Substantia nigra (tissue), 51 donors: ENCODE measurements at places on chromosomes 4 and X.

DNA sequence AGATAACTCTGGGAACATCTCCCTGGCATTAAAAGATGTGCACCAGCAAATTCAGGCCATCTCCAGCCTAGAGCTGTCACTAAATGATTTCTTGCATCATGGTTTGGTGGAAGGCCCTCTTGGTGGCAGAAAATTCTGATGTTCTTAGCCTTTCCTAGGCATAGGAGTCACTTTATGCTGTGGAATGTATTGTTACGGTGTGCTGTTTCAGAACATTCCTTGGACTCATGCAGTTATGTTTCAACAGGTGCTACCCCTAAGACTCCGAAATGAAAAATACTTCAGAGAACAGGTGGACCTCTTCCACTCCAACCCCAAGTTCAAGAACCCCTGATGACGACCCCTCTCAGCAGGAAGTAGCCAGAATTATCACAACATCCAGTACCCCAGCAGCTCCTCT is 20.3 kb upstream of the PAPSS1 start:
- DNase-seq: no peak

- no peak for DNase-seq
These were observed 109.6 kb downstream of the SH2D1A start for GRCh38 chrX:124455966-124456365.

DNA sequence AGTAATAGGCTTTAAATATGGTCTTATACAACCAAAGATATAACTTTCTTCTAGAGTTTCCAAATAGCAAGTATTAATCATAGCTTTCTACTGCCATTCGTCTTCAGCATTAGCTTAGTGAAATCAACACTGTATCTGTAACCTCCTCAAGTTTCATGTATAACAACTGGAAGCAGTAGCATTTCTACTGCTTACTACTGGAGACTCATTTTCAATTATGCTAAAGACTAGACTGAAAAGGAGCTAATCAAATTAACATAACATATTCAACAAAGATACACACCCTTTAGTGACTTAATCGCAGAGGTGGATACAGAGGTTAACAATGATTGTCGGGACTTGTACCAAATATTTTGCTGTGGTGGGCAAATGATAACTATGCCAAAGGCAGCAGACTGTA is 344.2 kb upstream of the TEX13C start:
- no peak for DNase-seq

GRCh38 chr4:25433966-25434827 is 57.1 kb downstream of the ANAPC4 start:
- no peak for DNase-seq

GRCh38 chrX:45527834-45528233 is 327.2 kb upstream of the DIPK2B start:
- no peak for DNase-seq

DNA sequence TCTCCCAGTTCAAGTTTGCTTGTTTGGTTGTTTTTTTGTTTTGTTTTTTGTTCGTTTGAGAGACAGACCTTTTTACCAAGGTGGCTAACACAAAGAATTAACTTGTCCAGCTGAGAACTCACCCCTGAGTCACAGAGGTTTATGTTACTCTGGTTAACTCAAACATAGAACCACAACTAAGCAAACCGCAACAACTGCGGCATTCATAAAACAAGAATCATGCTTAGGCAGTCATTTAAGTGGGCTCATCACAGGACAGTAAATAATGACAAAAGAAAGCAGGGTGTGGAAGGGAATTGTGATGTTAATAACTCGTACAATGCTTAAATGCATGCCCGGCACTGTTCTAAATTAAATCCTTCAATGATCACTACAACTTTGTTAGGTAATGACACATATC is 24.7 kb upstream of the IL13RA1 start:
- DNase-seq: no peak

- DNase-seq: no peak
These were observed 26.5 kb downstream of the RASSF6 start for GRCh38 chr4:73593631-73594241.

- DNase-seq: no peak
These were observed 125.8 kb upstream of the MSX1 start for GRCh38 chr4:4733663-4734062.

DNA sequence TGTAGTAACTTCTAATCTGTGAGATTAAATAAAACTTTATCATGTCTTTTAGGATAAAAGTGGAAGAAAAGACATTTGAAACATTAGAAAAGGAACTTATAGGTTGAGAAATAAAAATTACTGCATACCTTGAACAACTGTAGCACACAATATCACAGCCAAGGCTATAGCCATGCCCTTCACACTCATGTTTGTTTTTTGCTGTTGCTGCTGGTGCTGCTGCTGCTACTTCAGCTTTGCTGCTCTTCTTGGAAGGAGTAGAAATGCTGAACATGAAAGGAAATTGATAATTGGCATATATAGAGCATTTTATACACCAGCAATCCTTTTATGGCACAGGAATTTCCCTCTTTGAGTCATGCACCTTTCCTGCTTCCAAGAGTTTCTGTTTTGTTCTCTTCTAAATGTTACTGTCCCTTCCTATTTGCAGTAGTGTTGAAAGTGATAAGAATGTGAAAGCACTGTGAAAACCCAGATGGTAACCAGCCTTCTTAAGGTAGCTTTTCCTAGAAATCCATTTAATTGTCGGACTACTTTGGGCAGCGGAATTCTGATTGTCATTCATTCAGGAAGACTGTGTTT is at the start of gene CXCL11:
CXCL11 (minus strand) TSS at position 272 of the 582 bp plus-strand sequence; CDS start at position 189, 83 bp downstream.
- no peak for DNase-seq
